ENCODE measurements at places on chromosomes 5 and 9.

- no peak overlapping the region for H3K27ac ChIP-seq
- peaks cover 1% of the 10 kb centered on the region for H3K4me1 ChIP-seq
- H3K4me3 ChIP-seq, result no peak overlapping the region
- no peaks in the 10 kb centered on the region for H3K27me3 ChIP-seq
These were observed 98.2 kb downstream of the PBX3 start for GRCh38 chr9:125845271-125845808.

DNA sequence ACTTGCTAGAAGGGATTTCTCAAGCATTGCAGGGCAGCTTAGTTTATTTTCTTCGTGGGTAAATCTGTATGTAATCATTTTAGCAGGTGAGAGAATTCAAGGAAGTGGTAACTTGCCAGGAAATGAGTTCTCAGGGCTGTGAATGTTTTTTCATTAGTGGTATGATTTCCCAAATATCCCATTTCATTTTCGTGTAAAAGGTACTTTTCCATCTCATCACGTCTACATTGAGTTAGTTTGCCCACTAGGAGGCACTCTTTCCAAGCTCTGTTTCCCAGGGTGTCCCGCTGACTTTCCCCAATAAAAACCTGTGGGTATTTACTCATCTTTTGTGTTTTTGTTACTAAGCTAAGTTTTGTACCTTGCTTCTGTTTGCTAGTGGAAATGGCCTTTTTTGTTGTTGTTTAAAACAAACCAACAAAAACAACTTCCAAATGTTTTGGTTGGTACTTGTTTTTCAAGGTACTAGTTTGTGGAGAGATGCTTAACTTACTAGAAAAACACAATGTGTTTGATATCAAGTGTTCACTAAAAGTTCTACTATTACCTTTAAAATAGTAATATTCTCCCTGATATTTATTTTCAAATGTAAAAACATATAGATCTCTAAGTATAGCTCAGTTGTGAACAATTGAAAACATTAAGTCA, 373.6 kb downstream of the ADGRV1 start:
- no peak overlapping the region for H3K4me3 ChIP-seq
- DNase-seq, result no peak
- H3K27me3 ChIP-seq, result no peaks in the 10 kb centered on the region
- peak overlapping the region; percentile 90 for H3K27ac ChIP-seq

DNA sequence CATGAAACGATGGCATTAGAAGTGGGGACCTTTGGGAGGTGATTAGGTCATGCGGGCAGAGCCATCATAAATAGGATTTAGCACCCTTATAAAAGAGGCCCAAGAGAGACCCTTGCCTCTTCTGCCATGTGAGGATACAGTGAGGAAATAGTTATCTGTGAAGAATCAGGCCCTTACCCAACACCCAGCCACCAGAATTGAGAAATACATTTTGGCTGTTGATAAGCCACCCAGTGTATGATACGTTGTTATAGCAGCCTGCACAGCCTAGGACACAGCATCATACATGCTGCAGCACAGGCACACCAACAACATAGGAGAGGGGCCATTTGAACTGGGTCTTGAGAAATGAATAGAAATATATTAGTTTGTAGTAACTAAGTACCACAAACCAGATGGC, 8.0 kb upstream of the MAMDC2 start:
- H3K4me3 ChIP-seq, result no peak overlapping the region
- no peak for DNase-seq
- H3K4me1 ChIP-seq, result no peaks in the 10 kb centered on the region
- no peak overlapping the region for H3K27ac ChIP-seq

- DNase-seq, result no peak
- H3K27me3 ChIP-seq, result no peaks in the 10 kb centered on the region
- H3K4me3 ChIP-seq, result no peak overlapping the region
- peaks cover 21% of the 10 kb centered on the region for H3K4me1 ChIP-seq
- no peaks in the 10 kb centered on the region for H3K36me3 ChIP-seq
These were observed 13.5 kb upstream of the RALGDS start for GRCh38 chr9:133134388-133135145.

- H3K27ac ChIP-seq, result no peak overlapping the region
- H3K36me3 ChIP-seq, result no peaks in the 10 kb centered on the region
- no peak overlapping the region for H3K4me3 ChIP-seq
- no peaks in the 10 kb centered on the region for H3K4me1 ChIP-seq
- no peak for DNase-seq
- H3K27me3 ChIP-seq, result no peaks in the 10 kb centered on the region
These were observed 277.2 kb upstream of the SLC24A2 start for GRCh38 chr9:20065796-20066700.

- H3K4me3 ChIP-seq, result no peak overlapping the region
- H3K27me3 ChIP-seq, result no peaks in the 10 kb centered on the region
- H3K4me1 ChIP-seq, result no peaks in the 10 kb centered on the region
- no peak for DNase-seq
- H3K27ac ChIP-seq, result no peak overlapping the region
- H3K36me3 ChIP-seq, result no peaks in the 10 kb centered on the region
These were observed 325.1 kb upstream of the PRR16 start for GRCh38 chr5:120139039-120139438.

DNA sequence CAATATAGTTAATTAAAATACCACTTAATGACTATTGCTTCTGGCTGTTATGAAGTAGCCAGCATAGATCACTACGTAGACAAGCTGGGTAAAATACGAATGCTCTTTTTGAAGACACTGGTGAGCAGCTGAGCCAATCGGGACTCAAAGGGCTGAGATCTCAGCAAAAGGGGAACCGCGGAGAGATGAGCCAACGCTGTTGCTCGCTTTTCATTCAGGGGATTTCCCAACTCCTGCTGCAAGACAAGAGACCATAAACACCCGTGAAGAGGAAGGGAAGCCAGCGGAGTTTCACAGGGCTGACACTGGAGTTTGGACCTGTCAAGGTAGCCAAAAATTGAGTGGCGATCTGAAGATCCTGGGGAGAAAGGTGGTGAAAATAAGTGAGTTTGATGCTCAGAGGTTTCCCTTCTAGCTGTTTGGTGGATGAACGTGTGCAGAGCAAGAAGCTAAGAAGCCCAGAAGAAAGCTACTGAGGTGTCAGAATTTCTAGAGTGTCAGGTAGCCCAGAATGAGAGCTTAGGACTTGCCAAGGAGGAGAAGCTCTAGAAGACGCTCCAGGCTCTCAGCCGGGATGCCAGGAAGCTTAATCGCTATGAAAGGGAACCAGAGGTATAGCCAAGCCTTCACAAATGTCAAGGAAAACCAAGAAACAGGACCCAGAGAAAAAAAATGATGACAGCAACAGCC, 79.6 kb upstream of the RNU6ATAC start:
- H3K27ac ChIP-seq, result no peak overlapping the region
- H3K4me1 ChIP-seq, result peaks cover 26% of the 10 kb centered on the region
- DNase-seq, result no peak
- no peak overlapping the region for H3K4me3 ChIP-seq

GRCh38 chr5:132410451-132411303, 41.2 kb downstream of the SLC22A5 start:
- no peaks in the 10 kb centered on the region for H3K27me3 ChIP-seq
- peak overlapping the region; percentile 85 for H3K4me3 ChIP-seq
- DNase-seq, result peak; percentile 86
- peak overlapping the region; percentile 98 for H3K27ac ChIP-seq

DNA sequence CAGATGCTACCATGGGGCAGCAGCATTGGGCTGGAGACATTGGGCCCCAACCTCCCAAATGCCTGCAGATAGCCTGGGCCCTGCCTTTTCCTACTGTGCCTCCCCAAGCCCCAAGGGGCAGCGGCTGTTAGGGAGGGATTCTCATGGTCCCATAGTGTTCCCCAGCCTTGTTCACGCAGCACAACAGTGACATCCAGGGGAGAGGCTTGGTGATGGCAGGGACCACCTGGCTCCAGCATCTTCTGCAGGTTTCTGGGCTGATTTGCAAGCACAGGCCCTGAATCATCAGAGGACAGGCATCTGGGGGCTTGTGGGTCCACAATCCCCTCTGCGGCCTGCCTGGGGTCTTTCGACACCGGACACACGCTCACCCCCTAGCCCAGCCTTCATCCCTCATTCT, 354.6 kb downstream of the SLIT3 start:
- H3K27ac ChIP-seq, result no peak overlapping the region
- no peaks in the 10 kb centered on the region for H3K4me1 ChIP-seq
- H3K36me3 ChIP-seq, result no peaks in the 10 kb centered on the region
- DNase-seq, result peak; percentile 49
- H3K27me3 ChIP-seq, result no peaks in the 10 kb centered on the region

DNA sequence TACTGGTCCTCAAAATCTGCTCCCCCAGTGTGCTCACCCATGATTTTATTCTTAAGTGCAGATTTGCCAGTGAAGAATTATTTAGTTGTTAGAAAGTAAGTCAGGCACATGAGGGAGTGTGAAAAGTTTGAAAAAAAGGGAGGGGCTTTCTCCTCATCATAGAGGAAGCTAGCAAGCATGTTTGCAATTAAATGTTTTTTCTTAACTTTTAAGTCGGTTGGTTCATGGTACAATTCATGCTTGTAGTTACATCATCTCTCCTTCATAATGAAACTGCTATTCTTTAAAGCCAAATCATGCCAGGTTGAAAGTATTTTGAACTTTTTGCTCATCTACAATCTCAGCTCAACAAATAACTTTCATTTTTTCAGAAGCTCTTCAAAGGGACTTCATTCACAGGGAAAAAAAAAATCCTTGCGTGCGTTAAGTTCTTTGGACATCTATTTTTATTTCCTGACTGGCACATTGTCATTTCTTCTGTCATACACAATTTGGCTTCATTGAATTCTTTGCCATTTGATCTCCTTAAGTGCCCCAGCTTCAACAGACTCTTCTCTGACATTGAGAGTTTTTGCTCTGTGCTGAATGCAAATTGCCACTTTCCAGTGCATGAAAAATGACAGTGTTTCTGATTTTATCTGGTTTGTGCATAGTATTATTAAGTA, 456.9 kb downstream of the TMEM232 start:
- H3K27me3 ChIP-seq, result no peaks in the 10 kb centered on the region
- H3K36me3 ChIP-seq, result no peaks in the 10 kb centered on the region
- no peak overlapping the region for H3K27ac ChIP-seq
- no peak for DNase-seq
- H3K4me1 ChIP-seq, result no peaks in the 10 kb centered on the region

- no peak overlapping the region for H3K4me3 ChIP-seq
- H3K27ac ChIP-seq, result no peak overlapping the region
- peaks cover 4% of the 10 kb centered on the region for H3K27me3 ChIP-seq
- no peaks in the 10 kb centered on the region for H3K36me3 ChIP-seq
These were observed 31.7 kb upstream of the KCNMB1 start for GRCh38 chr5:170420806-170421412.

DNA sequence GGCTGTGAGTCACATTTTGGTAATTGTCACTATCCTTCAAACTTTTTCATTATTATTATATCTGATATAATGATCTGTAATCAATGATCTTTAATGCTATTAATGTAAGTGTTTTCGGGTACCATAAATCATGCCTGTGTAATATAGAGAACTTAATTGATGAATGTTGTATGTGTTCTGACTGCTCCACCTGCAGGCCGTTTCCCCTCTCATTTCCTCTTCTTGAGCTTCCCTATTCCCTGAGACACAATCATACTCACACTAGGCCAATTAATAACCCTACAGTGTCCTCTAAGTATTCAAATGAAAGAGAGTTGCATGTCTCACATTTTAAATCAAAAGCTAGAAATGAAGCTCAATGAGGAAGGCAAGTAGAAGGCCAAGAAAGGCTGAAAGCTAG, 420.9 kb upstream of the SGCD start:
- no peaks in the 10 kb centered on the region for H3K27me3 ChIP-seq
- no peaks in the 10 kb centered on the region for H3K36me3 ChIP-seq
- no peaks in the 10 kb centered on the region for H3K4me1 ChIP-seq
- no peak overlapping the region for H3K4me3 ChIP-seq
- no peak for DNase-seq
- H3K27ac ChIP-seq, result no peak overlapping the region

DNA sequence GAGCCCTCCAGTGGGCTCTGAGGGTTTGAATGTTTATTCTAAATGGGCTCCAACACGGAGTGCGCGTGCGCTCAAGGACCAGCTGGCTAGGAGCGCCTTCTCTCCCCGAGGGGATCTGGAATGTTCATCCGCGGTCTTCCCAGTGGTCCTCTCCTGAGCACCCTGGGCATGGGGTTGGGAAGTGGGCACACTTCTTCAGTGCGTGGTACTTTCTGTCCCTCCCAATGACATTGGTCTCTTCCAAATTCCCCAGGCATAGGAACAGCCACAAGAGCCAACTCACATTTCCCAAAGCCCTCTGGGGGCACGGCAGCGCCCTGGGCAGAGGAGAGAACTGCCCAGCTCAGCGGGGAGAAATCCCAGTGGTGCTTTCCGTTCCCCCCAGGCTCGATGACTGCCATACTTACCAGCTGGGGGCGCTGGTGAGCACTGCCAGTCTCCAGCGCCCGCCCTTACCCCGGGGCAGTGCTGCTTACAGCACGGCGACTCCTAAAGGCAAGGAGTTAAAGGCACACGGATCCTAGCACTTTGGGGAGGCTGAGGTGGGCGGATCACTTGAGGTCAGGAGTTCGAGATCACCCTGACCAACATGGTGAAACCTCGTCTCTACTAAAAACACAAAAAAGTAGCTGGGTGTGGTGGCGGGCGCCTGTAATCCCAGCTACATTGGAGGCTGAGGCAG, 29.9 kb upstream of the OBP2B start:
- peak; percentile 72 for DNase-seq
- H3K4me3 ChIP-seq, result peak overlapping the region; percentile 35
- H3K27ac ChIP-seq, result peak overlapping the region; percentile 31

GRCh38 chr5:108857905-108858304, 110.2 kb downstream of the FER start:
- H3K4me3 ChIP-seq, result no peak overlapping the region
- H3K36me3 ChIP-seq, result no peaks in the 10 kb centered on the region
- no peaks in the 10 kb centered on the region for H3K4me1 ChIP-seq

- H3K27ac ChIP-seq, result peak overlapping the region; percentile 28
- no peak for DNase-seq
- no peaks in the 10 kb centered on the region for H3K27me3 ChIP-seq
- H3K36me3 ChIP-seq, result no peaks in the 10 kb centered on the region
- H3K4me3 ChIP-seq, result no peak overlapping the region
- H3K4me1 ChIP-seq, result peaks cover 11% of the 10 kb centered on the region
These were observed 41.1 kb upstream of the NEK6 start for GRCh38 chr9:124216474-124217176.

DNA sequence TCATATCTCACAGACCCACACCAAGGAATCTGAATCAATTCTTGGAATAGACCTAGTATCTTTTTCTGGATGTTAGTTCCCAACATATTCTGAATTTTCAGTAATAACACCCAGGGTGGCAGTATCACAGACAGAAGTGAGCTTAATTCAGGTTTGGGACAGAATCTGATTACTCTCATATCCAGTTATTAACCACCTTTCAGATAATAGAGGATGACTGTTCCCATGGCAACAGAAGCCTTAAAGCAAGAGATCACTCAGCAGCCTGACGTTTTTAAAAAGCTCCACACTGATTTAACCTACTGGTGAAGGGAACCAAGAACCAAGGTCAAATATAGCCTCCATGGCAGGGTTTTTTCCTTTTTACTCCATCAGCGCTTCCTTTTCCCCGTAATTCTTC, 68.4 kb downstream of the ACTBL2 start:
- no peak for DNase-seq
- peaks cover 3% of the 10 kb centered on the region for H3K4me1 ChIP-seq
- H3K27me3 ChIP-seq, result no peaks in the 10 kb centered on the region
- H3K27ac ChIP-seq, result no peak overlapping the region

Data from liver (tissue), 10 donors.